ENCODE measurements at places on chromosomes 4 and X. TPM values are rescaled to one million over a fixed set of nuclear protein-coding genes. Genes with fewer than 3 reads are reported as not detected.
A peak's percentile ranks its signal among the peaks of the same experiment; 100 is the strongest.

GRCh38 chr4:143344041-143344440 is 7.4 kb downstream of the GAB1 start:
- DNase-seq: no peak

The GLUD2 gene
- polyA plus RNA-seq: 3.6 TPM

DNA sequence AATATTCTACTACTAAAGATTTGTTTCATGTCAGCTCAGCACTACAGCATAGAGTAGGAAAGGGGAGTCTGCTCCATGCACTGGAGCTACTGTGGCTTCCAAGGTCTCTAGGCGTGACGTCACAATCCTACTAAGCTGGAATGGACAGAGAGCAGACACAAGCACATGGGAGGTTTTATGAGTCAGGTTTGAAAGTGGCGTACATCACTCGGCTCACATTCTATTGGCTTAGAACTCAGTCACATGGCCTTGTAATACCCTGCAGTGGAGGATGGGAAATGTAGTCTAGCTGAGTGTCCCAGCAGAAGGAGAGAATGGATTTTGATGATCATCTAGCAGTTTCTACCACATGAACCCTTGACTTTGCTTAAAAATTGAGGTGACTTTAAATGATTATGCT is 624.8 kb upstream of the ATOH1 start:
- no peak for DNase-seq

DNA sequence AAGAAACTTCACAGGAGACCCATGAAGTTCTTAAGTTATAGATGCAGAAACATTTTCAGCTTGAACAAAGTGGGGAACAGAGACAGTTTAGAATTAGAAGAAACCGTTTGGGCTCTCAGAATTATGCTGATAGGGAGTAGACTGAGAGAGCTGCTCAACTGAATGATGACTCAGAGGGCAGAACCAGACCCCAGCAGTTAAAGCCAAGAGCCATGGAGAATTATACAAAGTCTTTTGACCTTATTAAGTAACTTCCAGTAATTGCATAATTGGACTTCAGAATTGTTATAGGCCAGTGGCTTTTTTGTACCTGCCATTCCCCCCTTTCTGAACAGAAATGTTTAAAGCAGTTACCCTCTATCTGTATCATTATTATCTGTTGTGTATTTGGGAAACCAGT is 642.1 kb downstream of the CCSER1 start:
- DNase-seq: no peak

- DNase-seq: no peak
Measured at GRCh38 chrX:120304256-120304655, 7.0 kb downstream of the TMEM255A start.

The VCX3B gene
- polyA plus RNA-seq: 0.35 TPM

The CSAG3 gene
- polyA plus RNA-seq: not detected

DNA sequence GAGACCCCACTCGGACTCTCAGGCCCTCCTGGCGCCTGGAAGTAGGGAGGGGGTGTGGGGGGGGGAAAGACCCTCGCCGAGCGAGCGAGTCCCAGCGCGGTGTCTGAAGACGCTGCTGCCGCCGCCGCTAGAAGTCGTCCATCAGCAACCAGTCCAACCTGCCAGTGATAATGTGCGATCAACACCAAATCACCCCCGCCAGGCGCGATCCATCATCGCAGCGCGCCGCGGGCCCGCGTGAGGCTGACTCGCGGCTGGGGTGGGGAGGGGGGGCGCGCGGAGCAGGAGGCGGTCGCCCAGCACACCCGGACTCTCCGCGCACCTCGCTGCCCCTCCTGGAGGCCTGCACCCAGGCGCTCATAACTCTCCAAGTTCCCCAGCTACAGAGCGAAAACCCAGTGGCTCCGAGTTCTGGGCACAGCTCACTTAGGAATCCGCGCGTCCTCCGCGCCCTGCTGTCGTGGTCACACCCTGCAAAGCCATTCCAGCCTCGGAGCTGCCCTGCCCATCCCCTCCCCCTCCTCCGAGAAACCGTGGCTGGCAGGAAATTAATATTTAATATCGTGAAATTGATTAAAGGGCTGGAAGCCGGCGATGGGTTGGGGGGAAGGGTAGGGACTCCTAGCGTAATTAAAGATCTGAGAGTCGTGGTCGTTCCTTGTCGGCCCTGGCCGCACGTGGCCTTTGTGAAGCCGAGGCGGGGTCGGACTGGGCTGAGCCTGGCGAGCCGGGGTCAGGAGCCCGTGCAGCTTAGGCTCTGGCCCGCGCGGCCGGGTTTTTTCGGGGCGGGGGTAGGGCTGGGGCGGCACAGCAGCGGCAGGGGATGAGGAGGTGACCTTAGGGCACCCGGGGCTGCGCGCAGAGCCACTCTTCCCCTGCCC is 58.1 kb upstream of the BCOR start:
- no peak for DNase-seq

DNA sequence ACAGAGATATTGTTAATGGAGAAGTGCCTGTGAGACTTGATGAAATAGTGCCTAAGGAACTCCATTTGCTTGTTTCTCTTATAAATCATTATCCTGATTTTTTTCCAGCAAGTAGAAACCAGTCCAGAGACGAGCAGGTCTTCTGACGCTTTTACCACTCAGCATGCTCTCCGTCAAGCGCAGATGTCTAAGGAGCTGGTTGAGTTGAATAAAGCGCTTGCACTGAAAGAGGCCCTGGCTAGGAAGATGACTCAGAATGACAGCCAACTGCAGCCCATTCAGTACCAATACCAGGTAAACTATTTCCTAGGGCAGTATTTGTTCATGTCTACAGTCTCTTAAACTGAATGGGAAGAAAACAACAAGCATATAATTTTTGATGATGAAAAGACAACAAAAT is 63.6 kb downstream of the KIF4A start:
- DNase-seq: no peak

DNA sequence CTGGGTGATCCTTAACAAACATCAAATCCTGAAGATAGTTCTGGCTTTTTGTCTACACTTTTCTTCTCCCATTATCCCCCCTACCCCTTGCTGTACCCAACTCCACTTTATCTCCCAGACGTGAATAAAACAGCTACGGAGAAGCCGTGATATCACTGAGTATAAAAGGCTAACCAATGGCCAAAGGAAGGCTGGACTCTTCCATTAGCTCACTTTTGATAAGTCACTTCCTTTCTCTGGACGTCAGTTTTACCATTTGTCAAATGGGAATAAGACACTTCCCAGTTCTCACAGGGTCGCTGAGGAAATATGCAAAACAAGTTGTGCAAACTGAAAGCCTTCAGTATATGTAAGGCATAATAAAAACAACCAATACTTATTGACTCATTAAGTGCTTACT is 38.6 kb upstream of the EDA2R start:
- DNase-seq: no peak

- DNase-seq: no peak
Measured at GRCh38 chrX:130172127-130172845, 524 bp downstream of the RAB33A start.

- no peak for DNase-seq
Measured at GRCh38 chr4:40846532-40846931, 96.8 kb downstream of the NSUN7 start.

The TBC1D8B gene
- polyA plus RNA-seq: 7.2 TPM

The FGG gene
- not detected for polyA plus RNA-seq

The PAGE1 gene
- not detected for polyA plus RNA-seq

- DNase-seq: peak; percentile 16
Measured at GRCh38 chr4:144647095-144647561, 1.2 kb downstream of the HHIP start.

- DNase-seq: no peak
Measured at GRCh38 chr4:70925418-70925817, 23.2 kb downstream of the MOB1B start.

The NXF3 gene
- polyA plus RNA-seq: 0.50 TPM

DNA sequence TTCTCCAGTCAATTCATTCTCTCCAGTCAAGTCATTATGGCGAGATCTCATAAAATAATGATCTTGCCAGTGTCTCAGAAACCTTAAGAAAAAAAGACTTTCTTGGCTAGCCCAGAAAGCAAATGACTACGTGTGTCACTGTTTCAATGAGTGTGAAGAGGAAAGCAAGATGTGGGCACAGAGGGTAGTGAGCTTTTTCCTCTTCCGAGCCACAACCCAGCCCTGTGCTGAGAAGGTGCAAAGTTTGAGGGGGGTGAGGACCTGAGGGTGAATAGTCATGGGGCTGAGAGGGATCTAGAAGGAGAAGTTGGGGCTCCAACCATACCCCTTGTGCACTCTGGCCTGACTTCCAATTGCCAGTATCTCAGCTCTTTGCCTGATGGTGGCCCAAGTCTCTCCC is 85.6 kb upstream of the EGFL6 start:
- DNase-seq: no peak

The DNASE1L1 gene
- 25.4 TPM for polyA plus RNA-seq
